Fibroblast of villous mesenchyme (primary cell): ENCODE measurements at places on chromosomes 13 and 19. TPM values are rescaled to one million over a fixed set of nuclear protein-coding genes. Genes with fewer than 3 reads are reported as not detected.
A peak's percentile ranks its signal among the peaks of the same experiment; 100 is the strongest.

DNA sequence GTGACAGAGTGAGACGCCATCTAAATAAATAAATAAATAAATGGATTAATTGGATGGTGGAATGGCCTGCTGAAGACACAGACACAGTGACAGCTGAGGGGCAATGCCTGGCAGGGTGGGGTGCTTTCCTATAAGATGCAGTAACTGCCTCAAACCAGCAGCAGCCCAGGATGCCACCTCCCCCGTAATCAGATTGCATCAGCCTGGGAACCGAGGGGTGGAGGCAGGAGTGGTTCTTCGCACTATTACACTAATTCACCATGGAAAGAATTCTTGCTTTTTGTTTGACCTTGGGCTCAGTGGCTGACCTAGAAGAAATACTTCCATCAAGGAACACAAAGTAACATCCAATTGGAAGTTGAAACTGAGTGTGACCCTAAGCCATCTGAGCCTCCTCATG is 31.6 kb upstream of the USP12 start:
- DNase-seq = no peak

The ATXN8OS gene
- total RNA-seq = not detected in 2 replicates

DNA sequence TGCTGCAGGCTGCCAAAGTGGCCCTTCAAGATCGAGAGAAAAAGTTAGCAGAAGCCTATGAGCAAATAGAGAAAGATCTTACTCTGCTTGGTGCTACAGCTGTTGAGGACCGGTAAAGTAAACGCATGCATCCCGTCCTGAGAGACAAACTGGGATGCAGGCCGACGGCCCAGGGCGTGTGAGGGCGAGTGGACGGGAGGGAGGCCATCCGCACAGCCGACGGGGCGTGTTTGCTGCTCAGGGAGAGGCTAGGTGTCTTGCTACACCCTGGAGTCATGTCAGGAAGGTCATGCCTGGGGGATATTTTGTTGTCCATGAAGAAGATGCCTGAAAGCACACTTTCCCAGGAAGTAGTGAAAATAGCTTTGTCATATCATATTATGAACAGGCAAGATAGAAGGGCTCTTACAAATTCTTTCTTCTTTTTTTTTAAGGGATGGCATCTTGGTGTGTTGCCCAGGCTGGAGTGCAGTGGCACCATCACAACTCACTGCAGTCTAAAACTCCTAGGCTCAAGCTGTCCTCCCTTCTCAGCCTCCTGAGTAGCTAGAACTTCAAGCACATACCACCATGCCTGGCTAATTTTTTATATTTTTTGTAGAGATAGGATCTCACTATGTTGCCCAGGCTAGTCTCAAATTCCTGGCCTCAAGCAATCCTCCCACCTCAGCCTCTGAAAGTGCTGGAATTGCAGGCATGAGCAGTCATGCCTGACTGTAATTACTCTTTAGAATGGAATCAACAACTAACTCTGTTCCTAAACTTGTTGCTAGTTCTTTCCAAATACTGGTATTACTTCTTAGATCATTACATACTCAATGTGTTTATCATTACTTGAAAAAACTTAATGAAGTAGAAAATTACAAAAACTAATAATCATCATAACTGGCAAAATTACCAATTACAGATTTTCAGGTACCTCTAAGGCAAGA is 117.6 kb upstream of the MCF2L start:
- no peak for DNase-seq

GRCh38 chr13:113437408-113438010 is 15.8 kb downstream of the ADPRHL1 start:
- no peak for DNase-seq

The PPM1N gene
- 1.3 and 2.3 TPM in 2 replicates for total RNA-seq

The FGF14 gene
- under 0.01 TPM in 2 replicates for total RNA-seq

DNA sequence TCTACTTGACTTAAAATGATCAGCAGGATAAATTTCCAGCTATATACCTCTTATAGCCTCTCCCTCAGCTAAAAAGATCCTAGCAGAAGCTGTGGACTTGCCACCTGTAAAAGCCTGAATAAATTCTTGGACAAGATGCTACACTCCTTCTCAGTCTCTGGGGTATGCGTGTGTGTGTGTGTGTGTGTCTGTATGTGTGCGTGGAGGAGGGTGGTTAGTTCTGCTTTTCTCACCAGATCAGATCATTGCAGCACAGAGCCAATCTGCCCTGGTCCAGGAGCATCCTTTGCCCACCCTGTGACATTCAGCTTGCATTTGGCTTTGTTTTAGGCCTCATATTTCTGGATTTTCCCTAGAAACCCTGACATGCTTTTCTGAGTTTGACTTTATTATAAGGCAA is 438.3 kb downstream of the RFC3 start:
- DNase-seq = no peak

The CYP4F8 gene
- total RNA-seq = under 0.01 TPM in 1 of 2 replicates, not detected in the other

DNA sequence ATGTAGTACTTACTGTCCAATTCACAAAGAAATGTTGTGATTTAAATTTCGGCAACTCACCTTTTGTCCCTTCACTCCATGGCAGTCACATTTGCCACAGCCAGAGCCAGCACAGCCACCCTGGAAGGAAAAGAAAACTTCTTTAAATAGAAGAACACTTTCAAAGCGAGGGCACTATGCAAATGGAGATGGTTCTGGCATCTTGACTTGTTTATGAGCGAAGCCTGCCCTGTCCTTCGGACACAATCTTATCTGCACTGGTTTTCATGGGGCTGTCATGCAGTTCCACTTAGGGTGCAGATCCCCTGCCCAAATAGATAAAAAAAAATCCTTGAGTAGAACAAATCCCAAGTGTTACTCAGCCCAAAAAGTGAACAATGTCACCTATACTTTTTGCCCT is 64.3 kb downstream of the COL4A1 start:
- no peak for DNase-seq

DNA sequence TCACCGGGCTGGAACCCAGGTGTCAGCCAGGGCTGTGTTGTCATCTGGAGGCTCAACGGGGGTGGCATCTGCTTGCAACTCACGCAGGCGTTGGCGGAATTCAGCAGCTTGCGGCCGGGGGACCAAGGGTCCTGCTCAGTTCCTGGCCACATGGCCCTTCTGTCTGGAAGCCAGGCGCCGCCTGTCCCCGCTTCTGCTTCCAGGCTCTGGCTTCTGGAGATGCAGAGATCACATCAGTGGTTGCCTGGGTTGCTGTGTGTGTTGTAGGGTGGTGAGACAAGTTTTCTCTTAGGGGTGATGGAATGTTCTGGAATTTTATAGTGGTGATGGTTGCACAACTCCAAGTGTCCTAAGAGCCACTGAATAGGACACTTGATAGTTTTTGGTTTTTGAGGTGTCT is 5.0 kb downstream of the ADAT3 start:
- DNase-seq = peak; percentile 52

The NLRP11 gene
- not detected in 2 replicates for total RNA-seq

DNA sequence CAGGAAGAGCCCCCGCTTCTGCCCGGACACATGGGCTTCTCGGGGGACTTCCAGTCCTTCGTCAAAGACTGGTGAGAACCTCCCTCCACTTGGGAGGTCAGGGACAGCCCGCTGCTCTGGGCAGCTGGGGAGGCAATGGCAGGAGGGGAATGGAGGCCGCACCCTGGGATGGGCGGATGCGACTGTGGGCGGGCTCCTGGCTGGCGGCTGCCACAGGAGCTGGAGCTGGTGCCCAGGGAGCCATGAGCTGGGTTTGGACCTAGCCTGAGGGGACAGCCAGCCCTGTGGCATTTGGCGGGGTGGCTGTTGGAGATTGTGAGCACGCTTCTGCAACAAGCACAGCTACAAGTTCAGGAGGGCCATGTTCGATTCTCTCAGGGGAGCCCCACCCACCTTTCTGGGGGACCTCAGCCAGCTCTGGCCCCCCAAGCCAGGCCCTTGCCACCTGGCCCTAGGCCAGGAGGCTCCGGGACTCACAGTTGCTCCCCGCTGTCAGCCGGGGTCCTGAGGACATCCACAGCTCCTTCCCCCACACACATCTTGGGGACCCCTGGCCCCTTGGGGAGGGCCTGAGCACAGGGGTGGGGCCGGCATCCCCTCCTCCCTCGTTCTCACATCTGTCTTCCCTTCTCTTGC is 3.0 kb upstream of the TGFBR3L start:
- DNase-seq = no peak
